ENCODE measurements at places on chromosomes 6 and 20.

DNA sequence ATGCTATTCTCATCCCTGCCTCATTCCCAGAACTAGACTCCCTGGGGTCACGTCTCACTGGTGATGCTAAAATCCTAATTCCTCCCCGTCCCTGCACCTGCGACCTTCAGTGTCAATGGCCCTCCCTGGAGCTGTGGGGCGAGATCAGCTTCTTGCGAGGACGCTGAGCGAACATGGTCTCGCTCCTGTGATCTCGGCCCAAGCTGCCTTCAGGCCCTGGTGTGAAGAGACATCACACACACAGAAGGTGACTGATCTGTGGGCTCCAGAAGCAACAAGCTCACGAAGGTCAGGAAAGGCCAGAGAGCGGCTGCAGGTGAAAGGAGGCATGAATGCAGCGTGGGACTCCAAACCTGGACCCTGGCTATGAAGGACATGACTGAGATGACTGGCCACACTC is 139.5 kb upstream of the CST7 start:
- no peak for DNase-seq

GRCh38 chr20:33423141-33423834 is 20.3 kb downstream of the SNTA1 start:
- peak; percentile 83 for DNase-seq

DNA sequence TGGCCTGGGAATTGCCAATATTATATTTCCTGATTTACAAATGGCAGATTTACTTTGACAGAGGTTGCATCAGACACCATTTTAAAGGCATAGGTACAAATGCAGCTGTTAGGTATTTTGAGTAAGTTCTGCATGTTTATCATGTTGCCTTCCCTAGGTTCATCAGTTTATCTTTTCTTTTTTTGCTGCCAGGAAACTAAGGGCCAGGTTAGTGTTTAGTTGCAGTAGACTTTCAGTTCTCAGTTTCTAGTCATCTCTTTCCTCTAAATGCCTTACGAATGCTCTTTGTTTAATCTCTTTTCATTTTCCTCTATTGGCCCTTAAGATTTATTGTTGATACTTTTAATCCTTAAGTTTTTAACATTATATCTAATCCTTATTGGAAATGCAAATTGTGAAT is 129.9 kb downstream of the SMAP1 start:
- no peak for DNase-seq

DNA sequence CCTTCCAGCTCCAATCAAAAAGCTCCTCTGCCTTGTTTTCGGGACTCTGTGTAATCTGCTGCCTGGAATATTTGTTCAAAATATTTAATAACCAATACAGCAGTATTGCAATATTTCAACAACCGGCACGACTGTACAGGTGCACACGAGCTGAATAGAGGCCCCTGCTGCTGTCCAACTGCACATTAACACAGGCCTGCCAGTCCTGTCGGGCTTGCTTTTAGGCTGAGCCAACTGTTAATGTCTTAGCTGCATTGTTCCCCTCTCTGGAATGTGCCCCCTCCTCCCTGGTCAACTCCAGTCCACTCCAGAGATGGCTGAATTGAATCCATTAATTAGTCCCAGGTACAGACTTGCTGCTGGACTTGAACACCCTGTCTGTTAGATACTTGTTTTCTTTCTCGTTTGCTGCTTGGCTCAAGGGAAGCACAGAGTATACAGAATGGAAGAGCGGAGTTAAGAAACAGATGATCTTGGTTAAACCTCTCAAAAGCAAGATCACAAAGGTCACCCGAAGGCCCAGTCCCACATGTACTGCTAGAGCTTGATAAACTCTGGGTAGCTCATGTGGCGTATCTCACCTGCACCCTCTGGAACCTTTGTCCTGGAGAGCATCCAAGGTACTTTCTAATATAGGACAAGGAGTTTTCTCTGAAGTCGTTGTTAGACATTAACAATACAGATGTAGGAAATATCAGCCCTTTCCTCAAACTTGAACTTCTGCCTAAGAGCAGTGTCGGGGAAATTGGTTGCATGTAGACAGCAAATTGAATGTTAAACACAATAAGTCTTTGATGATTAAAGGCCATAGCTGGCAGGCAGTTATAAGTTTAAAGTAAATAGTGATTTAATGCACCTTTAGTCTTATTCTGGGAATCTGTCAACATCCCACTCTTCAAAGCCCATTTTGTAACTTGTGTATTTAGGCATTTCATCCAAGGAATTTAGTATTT is 31.9 kb downstream of the SHLD1 start:
- DNase-seq, result no peak
